ENCODE measurements at places on chromosomes 5 and 9.

DNA sequence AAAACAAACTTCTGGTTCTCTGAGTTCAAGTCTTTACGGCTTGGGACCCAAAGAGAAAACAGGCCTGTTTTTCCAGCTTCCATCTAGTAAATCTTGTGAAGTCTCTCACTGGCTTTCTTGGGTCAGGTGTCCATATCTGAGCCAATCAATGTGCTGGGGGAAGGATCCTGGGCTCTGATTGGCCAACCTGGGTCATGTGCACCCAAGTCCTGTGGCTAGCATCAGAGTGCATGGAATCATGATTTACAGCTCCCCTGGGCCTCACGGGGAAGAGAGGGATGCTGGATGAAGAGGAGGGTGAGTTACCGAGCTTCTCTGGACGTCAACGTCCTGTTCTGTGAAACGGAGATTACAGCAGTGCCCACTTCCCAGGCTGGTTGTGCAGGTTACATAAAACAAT, 19.4 kb downstream of the CXCL14 start:
- no peak for DNase-seq

DNA sequence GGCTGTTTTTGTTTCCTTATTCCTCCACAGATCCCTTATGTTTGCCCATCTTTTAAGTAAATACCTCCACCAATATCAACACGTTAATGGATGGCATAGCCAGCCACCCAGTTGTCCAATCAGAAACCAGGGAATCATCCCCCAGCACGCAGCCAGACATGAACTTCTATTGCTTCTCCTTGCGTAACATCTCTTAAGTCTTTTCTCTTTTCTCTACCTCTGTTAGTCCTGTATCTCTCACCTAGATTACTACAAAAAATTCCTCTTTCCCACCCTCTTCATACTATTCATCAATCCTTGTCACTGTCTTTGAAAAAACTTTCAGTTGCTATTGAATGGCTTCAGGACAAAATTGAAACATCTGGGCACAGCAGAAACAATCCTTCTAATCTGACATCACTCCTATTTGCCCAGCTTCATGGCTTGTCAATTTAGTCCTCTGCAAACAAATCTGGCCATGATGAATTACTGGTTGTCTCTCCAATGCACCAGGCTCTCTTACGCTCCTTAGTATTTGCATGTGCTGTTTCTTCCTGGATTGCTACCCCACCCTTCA, 349.3 kb downstream of the RAB3C start:
- no peak for DNase-seq

GRCh38 chr9:109452761-109453160, 45.3 kb downstream of the PTPN3 start:
- no peak for DNase-seq

DNA sequence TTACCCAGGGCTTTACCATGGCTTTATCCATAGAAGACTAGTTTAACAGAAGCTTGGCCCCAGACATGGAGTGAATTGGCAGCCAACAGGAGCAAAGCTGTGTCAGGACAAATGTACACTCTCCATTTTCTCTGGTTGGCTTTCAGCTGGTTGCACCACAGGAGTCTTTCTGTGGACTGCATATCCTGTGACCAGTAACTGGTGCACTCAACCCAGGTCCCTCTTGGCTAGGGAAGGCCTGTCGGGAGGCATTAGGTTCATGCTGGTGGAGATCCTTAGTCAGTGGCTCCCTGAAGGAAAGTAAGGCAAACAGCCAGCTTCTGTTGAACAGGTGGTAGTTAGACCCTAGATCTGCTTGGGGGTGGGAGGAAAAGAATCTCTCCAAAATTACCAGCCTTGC, 146.9 kb upstream of the TLX3 start:
- DNase-seq, result no peak

GRCh38 chr5:37063739-37064138, 185.4 kb downstream of the CPLANE1 start:
- DNase-seq, result no peak

GRCh38 chr5:126370796-126371718, 52.2 kb upstream of the GRAMD2B start:
- DNase-seq, result no peak

GRCh38 chr5:146342882-146343865, 4.5 kb downstream of the POU4F3 start:
- DNase-seq, result no peak

DNA sequence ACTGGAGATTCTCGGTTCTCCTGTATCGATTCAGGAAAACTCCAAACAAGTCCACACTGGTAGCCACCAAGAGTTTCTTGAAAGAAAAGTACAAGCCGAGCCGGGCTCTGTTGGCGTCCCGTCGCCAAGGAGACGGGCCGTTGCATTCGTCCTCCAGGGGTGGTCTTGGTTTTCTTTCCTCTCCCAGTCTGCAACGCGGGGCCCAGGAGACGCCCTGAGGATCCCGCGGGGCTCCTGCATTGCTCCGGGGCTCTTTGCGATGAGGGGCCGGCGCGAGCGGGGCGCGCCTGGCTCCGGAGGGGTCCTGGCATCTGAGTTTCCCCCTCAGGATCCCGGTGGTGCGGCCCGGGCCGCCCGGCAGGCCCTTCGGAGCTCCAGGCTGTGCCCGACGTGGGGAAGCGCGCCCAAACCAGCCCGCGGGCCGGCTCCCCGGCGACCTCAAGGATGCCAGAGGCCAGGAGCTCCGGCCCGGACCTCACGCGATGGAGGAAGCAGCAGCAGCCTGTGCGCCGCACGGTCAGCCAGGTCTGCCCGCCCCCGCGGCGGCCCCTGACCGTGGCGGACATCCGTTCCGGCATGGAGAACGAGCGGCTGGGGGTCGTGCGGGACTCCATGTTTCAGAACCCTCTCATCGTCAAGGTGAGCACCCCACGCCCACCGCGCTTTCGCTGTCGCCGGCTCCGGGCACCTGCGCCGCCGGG, at the start of gene CFAP77:
CFAP77 (plus strand) TSS at position 384 of the 701 bp plus-strand sequence; CDS start at position 445, 61 bp downstream.
- peak; percentile 15 for DNase-seq

GRCh38 chr5:19001539-19001938, 986.5 kb downstream of the CDH18 start:
- DNase-seq, result no peak

DNA sequence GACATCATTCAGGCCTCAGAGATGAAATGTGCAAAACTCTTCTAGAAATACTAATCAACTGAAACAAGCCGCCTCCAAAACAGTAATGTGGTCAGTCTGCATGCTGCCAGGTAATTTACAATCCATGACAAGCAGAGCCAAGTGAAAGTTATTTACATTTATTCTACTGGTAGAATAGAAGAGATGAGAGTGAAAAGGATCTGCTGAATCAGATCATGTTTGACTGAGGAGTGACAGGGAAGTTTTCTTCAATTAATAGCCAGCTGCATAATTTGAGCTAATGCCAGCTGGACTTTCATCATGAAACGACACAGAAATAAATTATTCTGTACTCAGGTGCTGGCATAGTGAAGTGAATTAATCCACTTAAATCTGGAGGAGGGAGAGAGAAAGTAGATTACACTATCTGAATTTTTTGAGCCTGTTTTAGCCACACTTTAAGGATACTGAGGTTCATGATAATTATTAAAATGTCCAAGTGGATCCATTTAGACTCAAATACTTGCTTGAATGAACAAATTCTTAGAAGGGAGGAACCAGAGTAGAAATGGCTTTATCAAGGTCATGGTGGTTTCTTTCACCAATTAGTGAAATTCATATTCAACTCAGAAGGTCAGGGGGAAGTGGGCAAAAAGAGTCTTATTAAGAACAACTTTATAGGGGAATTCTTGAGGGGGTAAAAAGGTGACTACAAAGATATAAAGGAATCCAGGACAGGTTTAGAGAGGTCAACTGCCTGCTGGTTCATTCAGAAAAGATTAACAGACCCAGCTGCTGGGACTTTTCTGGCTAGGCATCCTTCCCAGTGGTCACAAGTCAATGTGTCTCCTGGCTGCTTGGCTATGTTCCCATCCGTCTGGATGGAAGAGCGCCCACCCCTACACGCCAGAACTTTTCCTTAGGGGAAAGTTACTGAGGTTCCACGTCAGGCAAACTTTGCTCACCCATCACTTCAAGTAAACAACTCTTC, 350.4 kb downstream of the PDE4D start:
- DNase-seq, result no peak

GRCh38 chr9:72362680-72363139, 2.3 kb downstream of the ZFAND5 start:
- DNase-seq, result no peak

- DNase-seq, result peak; percentile 31
Measured at GRCh38 chr5:1479581-1480188, 34.4 kb upstream of the SLC6A3 start.

GRCh38 chr9:7336356-7337065, 463.1 kb downstream of the DMAC1 start:
- no peak for DNase-seq

GRCh38 chr9:68947015-68947414, 66.9 kb downstream of the PRKACG start:
- no peak for DNase-seq

- DNase-seq, result no peak
Measured at GRCh38 chr9:8224381-8224801, 424.8 kb upstream of the DMAC1 start.

- DNase-seq, result no peak
Measured at GRCh38 chr9:96398582-96399324, 15.2 kb upstream of the SLC35D2 start.

DNA sequence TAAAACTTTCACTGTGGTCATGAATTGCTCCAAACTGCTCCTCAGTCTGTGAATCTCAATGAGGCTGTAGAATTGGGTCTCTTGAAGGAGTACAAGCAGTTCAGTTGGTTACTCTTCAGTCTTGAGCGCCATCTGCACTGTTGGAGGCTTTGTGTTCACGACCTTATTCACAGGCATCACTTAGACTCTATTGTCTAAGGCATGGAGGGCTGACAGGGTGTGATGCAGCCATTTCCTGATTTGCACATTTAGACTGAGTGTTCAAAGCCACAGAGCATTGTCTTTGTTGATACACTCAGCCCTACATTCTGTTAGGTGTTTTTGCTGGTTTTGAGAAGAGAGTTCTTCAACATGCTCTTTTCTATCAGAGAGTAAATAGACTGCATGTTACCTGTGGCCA, 355.9 kb upstream of the RIOK2 start:
- DNase-seq, result no peak

- DNase-seq, result no peak
Measured at GRCh38 chr5:177428574-177429217, 2.2 kb downstream of the GRK6 start.

DNA sequence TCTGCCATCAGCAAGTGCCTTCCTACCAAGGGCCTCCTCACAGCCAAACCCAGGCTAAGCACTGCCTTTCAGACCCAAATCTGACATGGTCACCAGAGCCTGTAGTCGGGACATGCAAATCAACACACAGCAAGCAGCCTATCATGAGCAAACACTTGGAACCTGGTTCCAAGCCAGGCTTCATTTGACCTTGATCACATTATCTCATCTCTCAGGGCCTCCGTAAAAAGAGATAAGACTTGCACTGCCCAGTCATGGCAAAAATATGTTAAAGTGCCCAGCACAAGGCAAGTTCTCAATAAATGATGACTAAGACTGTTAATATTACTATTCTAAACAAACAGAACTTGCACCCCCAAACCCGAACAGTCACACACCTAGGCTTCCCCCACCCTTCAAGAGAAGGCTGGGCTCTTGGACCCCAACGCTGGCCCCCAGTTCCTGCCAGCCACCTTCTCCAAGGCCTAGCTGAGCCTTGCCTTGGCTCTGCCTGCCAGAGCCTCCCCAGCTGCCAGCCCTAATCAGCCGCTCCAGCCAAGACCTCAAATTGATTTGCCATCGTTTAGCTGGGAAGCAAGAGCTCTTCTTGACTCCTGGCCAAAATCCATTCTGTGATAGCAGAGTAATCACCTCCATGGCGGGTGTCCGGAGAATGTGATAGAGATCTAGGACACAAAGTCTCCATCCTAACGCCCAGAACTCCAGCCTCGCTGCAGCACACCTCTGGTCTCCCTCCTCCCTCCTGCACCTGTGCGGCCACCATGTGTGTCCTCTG, 18.7 kb downstream of the CPLX2 start:
- no peak for DNase-seq

DNA sequence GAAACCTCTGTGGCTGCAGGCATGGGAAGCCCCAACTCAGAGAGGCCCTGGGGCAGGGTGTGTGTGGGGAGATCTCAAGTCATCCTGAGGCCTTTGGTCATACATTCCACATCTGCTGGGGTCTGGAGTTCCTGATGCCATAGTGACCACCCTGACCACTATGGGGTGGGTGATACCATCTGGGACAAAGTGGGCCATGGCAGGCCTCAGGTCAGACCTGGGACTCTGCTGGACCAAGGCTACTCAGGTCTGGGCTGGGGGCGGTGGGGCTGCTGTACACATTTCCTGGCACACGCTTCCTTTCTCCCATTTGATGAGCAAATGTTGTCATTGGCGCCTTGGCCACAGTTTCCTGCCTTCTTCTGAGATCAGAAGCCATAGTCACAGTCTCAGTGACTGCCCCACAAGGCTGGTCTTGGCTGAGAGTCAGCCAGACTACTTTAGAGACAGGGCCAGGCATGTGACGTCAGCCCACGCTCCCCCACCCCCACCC, 15.1 kb upstream of the ACSL6 start:
- no peak for DNase-seq

GRCh38 chr9:111926421-111926875, 29.8 kb downstream of the UGCG start:
- DNase-seq, result peak; percentile 69

DNA sequence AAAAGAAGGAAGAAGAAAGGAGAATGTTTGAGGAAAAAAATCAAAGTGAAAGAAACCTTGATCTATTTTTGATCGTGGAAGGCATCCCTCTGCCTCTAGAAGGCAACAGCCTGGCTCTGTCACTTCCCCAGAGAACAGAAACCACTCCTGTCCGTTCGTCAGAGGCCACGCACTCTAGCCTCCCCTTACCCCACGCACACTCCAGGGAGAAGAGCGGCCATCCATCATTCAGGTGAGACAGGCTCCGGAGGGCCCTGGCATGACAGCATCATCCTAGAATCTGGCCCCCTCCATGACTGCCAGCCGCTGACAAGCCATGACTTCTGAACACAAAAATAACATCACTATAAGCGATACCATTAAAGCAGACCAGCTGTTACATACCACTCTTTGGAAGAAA, 135.8 kb downstream of the ROR2 start:
- no peak for DNase-seq

DNA sequence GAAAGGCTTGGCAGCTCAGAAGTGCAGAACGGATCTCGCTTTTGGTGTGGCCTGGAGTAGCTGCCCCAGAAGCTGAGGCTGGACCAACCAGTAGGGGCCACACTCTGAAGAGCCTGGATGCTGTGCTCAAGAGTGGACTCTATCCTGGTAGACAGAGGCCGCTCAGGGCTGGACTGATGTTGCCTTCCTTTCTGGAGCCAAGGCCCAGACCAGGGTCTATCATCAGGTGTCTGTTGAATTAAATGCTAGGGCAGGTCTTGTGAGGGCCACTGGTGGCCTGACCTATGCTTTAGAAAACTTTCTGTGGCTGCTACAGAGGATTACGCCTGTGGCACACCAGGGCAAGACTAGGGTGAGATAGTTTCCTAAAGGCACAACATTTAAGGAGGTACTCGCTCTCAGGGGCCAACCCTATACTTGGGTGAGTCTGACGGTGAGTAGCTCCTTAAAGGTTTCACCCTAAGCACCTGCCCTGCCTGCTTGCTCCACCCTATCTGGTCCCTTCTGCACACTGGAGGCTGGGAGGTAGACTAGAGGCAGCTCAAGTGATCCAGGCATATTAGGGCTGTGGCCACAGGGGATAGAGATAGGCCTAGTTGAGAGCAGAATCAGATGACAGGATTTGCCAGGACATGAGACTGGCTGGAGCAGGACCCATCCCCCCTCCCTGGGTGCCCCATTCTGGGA, 9.8 kb upstream of the IRF1 start:
- peak; percentile 30 for DNase-seq

GRCh38 chr5:175478384-175479124, at the start of gene SFXN1:
Gene SFXN1, plus strand, starts transcription at chr5:175478560. Its CDS starts 13,544 bp downstream, at chr5:175492104.
- peak; percentile 59 for DNase-seq

- DNase-seq, result no peak
Measured at GRCh38 chr9:23669776-23670175, 156.3 kb downstream of the ELAVL2 start.

- DNase-seq, result no peak
Measured at GRCh38 chr5:122377026-122377425, 65.0 kb downstream of the SNCAIP start.

Data from CD4-positive, alpha-beta T cell (primary cell).